Mesothelial cell of epicardium (in vitro differentiated cells): ENCODE measurements at places on chromosomes 7 and 10.

- DNase-seq: no peak
Observed at GRCh38 chr7:155809947-155810769, 2.1 kb downstream of the SHH start.

GRCh38 chr10:12418000-12418399, 68.7 kb downstream of the CAMK1D start:
- no peak for DNase-seq

GRCh38 chr10:72796042-72796441, 97.5 kb upstream of the OIT3 start:
- DNase-seq: no peak

- no peak for DNase-seq
Observed at GRCh38 chr7:23687011-23687410, 7.0 kb downstream of the FAM221A start.

- DNase-seq: no peak
Observed at GRCh38 chr10:123331438-123331837, 177.2 kb downstream of the BUB3 start.
